WERI-Rb-1 (cell line): ENCODE measurements at places on chromosomes 7 and 10.
A peak's percentile ranks its signal among the peaks of the same experiment; 100 is the strongest.

- no peak for DNase-seq
These were observed 35.8 kb downstream of the RBM17 start for GRCh38 chr10:6124666-6125065.

GRCh38 chr10:43854007-43854406, 205.3 kb upstream of the ZNF32 start:
- no peak for DNase-seq

GRCh38 chr10:49556723-49557122, 17.8 kb upstream of the ERCC6 start:
- no peak for DNase-seq

DNA sequence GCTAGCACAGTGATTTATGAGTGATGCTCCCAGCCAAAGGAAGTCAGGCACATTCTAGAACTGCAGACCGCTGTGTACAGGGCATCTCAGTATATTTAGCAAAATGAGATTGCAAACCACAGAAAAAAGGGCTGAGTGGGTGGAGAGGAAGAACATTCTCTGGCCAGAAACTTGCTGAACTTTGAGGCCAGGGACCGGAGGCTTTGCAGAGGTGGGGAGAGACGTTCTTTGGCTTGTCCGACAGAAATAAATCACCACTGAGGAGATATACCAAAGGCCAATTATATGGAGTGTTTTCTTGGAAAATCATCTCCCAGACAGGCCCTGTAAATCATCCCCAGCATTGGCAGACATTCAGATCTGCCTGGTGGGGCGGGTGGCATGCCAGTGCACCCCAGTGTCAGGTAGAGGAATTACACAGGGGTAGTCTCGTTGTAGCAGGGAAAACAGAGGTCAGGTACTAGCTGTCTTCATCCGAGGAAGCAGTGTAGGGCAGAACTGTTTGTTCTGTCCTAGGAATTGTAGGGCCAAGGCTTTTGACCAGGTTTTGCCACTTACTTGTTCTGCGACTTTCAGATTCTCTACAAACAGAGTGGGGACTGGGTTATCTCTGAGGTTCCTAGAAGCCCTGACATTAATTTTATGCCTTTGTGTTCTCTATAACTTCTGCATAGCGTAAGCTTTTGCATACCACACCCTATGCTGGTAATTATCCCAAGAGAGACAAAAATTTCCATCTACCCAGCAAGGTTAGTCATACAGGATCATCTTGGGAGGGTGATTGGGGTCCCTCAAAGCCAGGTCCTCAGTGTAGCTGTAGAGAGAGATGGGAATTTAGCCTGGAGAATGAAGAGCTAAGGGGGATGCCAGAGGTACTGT, 655.6 kb downstream of the LRMDA start:
- DNase-seq, result peak; percentile 59

GRCh38 chr7:28718055-28718481, 240.1 kb downstream of the TRIL start:
- DNase-seq, result no peak

GRCh38 chr7:133775201-133775600, 351.9 kb upstream of the LRGUK start:
- no peak for DNase-seq

DNA sequence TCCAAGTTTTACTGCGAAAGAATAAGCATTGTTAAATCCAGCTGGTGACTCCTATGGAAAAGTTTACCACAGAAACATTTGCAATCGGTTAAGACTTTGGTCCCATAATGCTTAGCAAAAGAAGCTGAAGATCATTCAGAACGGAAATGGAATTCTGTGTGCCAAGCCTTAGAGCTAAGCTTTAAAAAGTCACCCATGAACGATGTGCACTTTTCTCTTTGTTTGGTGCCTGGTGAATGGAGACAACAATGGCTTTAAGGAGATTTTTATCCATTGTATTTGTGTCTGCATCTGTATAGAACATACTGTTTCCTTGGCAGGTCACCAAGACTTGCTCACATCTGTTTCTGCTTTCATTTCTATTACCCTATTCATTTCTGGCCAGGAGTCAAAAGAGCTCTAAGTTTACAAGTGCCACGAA, 26.3 kb upstream of the COL1A2 start:
- DNase-seq, result no peak

DNA sequence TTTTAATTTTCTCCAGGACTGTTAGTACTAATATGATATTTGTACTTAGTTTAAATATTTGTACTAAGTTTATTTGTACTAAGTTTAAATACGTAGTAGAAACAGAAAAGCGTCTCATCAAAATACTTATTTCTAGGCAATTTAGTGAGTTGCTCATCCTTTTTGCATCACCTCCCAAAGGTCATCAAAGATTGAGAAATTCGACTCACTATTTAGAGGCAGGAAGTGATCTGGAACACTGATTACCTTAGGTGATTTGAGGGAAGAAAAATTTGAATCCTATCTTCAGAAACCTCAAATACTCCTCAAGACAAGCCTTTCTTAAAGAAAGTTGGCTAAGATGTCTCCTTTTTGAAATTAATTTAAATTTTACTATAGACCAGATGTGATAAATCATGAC, 14.5 kb downstream of the WNT16 start:
- DNase-seq, result no peak

GRCh38 chr7:80303315-80303714, 168.7 kb downstream of the GNAI1 start:
- no peak for DNase-seq

- no peak for DNase-seq
These were observed 8.8 kb downstream of the ADAP1 start for GRCh38 chr7:945556-946255.

- DNase-seq, result no peak
These were observed 40.7 kb downstream of the SGMS1 start for GRCh38 chr10:50582766-50583762.

DNA sequence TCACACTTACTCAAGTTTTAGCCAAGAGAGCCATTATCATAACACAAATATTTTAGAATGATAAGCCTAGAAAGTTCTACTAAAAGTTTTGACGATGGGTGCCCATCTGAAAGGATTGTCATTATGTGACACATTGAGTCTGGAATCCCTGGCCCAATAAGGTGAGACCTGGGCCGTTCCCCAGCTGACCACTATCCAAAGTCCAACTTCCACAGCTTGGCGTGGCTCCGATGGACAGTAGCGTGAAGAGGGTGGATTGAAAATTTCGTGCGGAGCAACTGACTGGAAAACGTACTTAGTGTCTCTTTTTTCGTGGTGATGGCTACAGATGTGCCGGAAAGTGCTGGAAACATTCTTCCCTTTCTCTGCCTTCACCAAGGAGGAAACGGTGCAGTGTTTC, 439.0 kb upstream of the ZMIZ1 start:
- no peak for DNase-seq

- no peak for DNase-seq
These were observed 148.9 kb upstream of the CDK1 start for GRCh38 chr10:60629332-60629731.

- no peak for DNase-seq
These were observed 340.0 kb downstream of the ELMO1 start for GRCh38 chr7:37108615-37109014.

DNA sequence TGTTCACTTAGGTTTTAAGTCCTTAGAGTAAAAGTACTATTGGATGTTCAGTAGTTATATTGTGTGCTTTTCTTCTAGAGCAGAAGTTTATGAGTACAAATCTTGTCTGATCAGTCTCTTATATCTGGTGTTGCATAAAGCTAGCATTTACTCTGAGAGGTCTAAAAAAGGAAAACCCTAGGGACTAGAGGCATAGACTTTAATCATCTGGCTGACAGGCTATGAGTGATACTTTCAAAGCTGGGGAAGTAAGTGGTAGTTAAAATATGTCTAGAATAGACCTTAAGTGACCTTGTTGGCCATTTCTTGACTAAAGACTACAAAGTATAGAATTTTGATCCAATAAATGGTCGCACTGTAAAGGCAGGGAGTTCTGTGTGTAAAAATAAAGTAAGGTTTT, 32.9 kb upstream of the PHYHIPL start:
- no peak for DNase-seq

GRCh38 chr10:69885379-69886013, 83.8 kb downstream of the COL13A1 start:
- no peak for DNase-seq

GRCh38 chr7:158803367-158803969, 25.8 kb downstream of the ESYT2 start:
- no peak for DNase-seq

DNA sequence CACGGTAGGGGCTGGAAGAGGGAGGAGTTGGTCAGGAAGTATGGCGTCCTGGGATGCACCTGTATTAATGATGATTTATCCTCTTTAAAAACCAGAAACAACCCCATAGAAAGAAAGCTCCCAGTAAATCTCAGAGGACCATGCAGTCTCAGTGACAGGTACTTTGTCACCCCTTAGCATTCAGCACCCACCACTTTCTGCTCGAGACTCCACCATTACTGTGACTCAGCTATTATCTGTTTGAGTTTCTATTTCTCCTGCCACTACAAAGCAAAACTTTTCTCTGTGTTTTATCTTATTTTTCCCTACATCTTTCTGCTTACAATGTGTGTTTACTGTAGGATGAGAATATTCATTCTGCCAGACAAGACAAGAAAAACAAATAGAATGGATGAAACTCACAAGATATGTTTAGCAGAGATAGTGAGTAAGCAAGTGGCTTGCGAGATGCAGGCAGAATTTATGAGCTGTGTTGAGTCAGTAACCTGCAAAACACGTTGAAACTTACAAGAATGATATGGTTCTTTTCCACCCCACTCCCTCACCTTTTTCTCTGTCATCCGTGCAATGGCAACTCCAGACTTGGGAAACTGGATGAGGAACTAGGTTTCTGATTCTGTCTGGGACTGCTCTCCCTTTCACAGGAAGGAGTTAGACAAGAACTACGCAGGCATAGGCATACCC, 127.1 kb downstream of the AOAH start:
- DNase-seq, result no peak

GRCh38 chr7:155896531-155897263, 84.4 kb upstream of the SHH start:
- DNase-seq, result no peak

DNA sequence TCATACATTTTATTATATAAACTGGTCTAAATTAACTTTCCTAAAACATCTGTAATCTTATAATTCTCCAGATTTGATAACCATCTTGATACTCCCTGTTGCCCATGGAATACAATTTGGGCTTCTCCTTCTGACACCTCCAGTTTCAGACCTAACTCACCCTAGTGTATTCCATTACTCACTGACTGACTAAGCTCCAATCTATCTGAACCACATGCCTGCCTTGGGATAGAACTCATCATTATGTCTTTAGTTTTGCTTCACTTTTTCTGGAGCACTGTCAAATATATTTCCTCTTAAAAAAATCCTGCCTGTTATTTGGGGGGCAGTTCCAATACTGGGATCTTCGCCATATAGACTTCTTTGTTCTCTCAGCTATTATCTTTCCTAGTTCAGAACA, 4.9 kb upstream of the FOXP2 start:
- no peak for DNase-seq

- peak; percentile 50 for DNase-seq
These were observed 105.7 kb downstream of the RPS24 start for GRCh38 chr10:78139341-78139740.

DNA sequence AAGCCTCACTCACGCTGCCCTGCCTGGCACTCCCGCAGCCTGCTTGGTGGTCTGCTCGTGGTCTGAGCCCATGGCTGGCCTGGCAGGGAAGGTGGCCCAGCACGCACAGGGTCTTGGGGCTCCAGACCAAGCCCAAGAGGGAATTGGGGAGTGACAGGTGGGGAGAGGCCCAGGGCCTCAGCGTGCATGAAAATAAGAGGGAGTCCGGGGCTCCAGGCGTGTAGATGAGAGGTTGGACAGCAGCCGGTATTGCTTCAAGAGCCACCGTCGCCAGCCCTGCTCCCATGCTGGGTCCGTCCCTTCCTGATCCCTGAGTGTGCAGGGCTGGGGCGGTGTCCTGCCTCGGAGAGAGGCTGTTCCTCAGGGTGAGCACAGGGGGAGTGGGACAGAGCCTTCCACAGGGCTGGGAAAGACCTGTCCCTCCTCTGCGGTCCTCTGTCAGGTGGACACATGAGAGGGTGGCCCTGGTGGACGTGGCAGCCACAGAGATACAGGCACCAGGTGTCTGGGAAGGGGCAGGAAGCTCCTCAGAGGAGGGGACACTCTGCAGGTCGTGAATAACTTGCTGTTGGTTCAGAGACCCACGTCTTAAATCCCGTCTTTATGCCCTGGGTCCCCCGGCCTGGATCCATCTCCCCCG, 113.1 kb downstream of the INPP5A start:
- DNase-seq, result no peak

DNA sequence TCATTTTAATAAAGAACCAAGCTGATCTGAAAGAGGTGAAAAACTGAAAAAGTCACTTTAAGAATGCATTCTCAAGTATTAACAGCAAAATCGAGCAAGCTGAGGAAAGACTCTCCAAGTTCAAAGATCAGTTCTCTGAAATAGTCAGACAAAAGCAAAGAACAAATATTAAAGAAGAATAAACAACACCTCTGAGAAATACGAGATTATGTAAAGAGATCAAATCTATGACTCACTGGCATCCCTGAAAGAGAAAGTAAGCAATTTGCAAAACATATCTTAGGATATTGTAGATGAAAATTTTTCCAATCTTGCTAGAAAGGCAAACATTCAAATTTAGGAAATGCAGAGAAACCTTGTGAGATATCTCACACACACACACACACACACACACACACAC, 138.4 kb upstream of the HGF start:
- DNase-seq, result no peak

GRCh38 chr7:136183981-136184380, 206.8 kb upstream of the MTPN start:
- DNase-seq, result no peak

DNA sequence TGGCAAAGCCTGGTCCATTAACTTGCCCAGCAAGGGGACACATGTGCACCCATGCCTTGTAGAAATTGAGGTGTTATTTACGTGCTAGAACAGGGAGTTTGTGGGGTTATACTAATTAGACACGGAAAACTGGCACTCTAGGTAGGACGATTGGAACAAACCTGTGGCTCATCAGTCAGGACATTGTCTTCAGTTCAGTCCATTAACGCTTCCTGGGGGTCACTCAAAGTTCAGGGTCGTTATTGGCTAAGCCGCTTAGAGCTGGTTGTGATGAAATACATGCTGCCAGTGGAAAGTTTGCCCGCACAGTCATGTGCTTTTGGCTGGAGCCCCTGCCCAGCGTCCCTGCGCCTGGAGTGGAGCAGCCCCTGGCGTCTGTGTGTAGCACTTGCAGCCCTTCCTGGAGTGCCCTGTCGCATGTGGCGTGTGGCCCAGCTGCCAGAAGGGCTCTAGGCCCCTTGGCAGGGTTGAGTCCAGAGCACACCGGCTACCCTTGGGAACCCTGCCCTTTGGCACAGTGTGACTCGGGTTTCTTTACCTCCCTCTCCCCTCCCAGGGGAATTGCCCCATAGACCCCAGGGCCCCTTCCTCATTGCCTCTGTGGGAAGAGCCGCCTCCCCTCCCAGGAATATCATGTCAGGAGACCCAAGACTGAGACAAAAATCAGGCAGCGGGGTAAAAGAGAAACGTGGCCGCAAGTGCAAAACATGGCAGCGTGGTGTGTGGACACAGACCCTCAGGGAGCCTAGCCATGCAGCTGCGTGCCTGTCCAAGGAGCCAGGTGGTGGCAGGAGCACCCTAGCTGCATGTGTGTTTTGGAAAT, 9.8 kb downstream of the ZNF775 start:
- DNase-seq, result peak; percentile 95
